GM03348 (cell line): ENCODE measurements at places on chromosomes 13 and 19.

DNA sequence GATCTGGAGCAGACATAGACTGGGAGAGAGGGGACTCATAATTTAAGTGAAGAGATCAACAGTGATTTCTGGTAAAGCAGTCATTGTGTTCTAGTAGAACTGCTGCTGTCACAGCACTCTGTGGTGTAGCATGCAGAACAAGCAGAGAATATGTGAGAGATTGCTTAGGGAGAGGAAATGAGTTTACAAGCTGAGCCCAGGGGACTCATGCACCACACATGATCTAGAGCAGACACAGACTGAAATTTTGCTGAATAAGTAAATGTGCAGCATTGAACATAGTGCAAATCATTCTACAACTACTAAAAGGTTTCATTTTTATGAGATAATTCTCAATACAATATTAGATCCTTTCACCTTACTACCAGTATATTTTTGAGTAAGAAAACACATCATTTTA lies 125.7 kb downstream of the MYO16 start:
- DNase-seq, result no peak

- DNase-seq, result no peak
Measured at GRCh38 chr19:42096255-42096837, 20.4 kb downstream of the ZNF574 start.

GRCh38 chr19:3611841-3612240 lies 5.2 kb upstream of the TBXA2R start:
- DNase-seq, result no peak

- no peak for DNase-seq
Measured at GRCh38 chr13:62432906-62433305, 1017.3 kb upstream of the PCDH20 start.

- DNase-seq, result no peak
Measured at GRCh38 chr13:72570019-72570418, 157.4 kb downstream of the MZT1 start.

- peak; percentile 91 for DNase-seq
Measured at GRCh38 chr13:99916366-99917103, 55.0 kb downstream of the ZIC5 start.

DNA sequence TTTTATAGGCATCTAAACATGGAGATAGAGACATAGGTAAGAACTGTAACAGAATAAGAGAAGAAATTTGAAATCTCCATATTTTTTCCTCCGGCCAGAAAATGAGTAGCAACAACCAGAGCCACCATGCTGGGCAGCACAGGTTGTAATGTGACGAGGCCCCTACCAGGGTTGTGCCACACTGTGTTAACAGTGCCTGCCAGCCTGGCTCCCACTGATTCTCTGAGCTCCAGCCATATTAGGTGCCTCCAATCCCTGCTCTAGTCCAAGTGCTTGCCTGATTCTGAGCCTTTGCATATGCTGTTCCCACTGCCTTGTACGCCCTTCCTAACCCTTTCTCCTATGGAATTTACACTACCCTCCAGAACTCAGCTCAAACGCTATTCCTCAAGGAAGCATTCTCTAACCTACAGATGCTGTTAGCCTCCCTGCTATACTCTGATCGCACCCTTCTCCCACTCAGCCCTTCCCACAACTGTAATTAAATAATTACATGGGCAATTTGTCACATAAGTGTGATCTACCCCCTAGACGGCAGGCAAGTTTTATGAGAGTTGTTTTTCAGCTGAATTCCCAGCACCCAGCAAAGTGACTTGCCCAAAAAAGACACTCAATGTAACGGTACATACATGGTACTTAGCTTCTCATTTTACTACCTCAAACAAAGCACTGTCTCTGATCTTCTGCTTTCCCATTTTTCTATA lies 37.6 kb upstream of the STARD13 start:
- DNase-seq, result no peak

GRCh38 chr19:40800997-40801377 lies 2.0 kb downstream of the EGLN2 start:
- DNase-seq, result no peak

DNA sequence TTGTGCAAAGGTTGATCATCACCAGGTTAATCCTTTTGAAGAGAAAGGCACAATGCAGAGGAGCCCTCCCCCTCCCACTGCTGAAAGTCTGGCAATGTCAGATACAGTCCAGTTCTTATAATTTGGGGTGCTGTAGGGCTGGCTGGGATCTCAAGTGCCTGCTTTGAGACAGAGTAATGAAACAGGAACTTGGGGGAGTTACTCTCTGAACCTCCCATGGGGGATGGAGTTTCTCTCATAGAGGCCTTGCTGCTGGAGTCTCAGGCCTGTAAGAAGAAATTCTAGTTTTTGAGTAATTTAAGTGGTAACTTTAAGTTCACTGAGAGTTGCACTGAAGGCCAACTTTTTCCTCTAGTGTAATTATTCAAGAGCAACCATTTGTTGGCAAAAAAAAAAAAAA lies 410.5 kb downstream of the KCNRG start:
- no peak for DNase-seq

- no peak for DNase-seq
Measured at GRCh38 chr13:70529652-70530051, 421.4 kb upstream of the KLHL1 start.

GRCh38 chr13:95349267-95349666 lies 48.0 kb upstream of the ABCC4 start:
- DNase-seq, result no peak

- DNase-seq, result peak; percentile 18
Measured at GRCh38 chr13:72983085-72983768, 75.6 kb upstream of the KLF5 start.

- DNase-seq, result no peak
Measured at GRCh38 chr13:40922437-40923040, 96.6 kb downstream of the ELF1 start.

GRCh38 chr19:51079481-51080110 lies 3.1 kb downstream of the KLK14 start:
- no peak for DNase-seq

DNA sequence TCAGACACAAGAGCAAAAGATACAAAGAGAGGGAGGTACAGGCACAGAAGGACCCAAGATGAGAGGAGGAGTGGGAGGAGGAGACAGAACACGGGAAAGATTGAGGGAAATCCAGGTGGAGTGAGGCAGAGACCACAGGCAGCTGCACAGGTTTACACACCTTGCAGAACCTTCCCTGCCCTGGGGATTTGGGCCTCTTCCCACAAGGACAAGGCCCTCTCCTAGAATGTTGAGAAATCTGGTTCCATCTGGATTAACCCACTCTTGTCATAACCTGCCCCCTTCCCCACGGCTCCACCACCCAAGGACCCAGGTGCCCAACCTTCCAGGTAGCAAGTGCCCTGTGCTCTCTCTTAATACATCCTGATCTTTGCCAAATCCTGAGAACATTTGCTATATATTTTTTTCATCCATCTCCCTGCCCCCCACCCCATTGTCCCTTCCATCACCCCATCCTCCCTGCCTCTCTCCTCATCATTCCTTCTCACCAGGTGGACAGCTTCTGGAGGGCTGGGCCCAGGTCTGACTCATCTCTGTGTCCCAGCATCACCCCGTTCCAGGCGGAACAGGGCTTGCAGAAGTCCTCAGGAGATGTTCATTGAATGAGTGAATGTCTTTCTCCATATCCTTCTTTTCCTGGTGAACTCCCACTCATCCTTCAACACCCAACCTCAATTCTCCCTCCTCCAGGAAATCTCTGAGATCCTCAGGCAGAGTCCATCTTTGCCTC lies 8.8 kb upstream of the KLK8 start:
- DNase-seq, result no peak

DNA sequence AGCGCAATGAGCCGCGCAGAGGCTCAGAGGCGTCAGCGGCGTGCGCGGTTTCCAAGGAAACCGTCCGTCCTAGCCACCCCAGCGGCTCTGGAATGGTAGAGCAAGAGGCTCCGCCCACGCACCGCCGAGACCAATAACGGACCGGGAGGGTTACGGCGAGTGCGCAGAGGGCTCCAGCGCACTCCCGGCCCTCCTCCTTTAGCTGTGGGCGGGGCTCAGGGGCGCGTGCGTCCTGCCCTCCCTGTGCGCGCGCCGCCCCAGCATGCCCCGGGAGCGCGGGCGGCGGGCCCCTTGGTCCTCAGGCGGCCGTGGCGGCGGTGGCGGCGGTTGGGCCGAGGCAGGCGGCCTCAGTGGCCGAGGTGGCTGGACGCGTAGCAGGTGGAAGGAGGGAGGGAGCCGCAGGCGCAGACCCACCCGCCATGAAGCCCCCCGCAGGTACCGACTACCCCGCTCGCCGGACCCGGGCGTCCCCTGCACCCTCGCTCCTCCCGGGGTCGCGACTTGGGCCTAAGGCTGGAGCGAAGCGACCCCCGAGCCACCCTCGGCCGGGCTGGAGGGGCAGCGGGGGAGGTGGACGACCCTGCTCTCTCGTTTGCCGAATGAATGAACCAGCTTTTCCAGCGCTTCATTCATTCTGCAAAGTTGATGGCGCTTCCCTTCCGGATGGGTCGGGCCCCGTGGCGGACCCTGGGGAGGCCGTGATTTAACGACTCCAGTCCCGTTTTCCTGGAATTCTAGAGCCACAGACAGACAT lies at the start of gene THOP1:
THOP1 (plus strand) TSS at position 260 of the 754 bp plus-strand sequence; CDS start at position 420, 160 bp downstream.
- peak; percentile 100 for DNase-seq

DNA sequence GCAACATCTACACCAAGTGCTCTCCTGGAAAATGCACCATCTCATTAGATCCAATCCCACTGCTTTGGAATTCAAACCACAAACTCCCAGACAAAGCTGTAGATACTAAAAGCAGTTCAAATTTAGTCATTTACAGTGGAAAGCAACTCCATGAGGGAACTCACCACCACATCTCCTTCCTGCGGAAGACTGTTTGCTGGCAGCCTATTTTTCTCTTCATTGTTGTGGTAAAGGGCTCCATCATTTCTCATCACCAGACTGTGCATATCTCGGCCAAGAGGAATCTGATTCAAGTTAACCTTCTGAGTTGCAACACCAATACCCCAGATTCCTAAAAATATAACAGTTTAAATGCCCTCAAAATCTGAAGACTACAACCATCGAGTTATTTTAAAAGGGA lies 8.4 kb downstream of the SPRYD7 start:
- peak; percentile 78 for DNase-seq

DNA sequence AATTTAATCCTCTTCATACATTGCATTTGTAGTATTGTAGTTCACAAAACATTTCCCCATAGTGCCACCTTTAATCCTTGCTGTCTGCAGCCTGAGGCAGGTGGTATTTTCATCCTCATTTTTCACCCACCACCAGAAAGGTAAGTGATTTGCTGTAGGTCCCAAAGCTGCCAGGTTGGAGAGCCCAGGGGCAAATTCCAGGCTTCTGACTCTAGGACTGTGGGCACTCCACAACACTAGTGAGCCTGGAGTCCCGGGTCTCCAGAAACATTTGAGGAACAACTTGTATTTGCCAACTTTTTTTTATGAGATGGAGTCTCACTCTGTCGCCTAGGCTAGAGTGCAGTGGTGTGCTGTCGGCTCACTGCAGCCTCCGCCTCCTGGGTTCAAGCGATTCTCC lies 6.2 kb downstream of the ILF3 start:
- no peak for DNase-seq

DNA sequence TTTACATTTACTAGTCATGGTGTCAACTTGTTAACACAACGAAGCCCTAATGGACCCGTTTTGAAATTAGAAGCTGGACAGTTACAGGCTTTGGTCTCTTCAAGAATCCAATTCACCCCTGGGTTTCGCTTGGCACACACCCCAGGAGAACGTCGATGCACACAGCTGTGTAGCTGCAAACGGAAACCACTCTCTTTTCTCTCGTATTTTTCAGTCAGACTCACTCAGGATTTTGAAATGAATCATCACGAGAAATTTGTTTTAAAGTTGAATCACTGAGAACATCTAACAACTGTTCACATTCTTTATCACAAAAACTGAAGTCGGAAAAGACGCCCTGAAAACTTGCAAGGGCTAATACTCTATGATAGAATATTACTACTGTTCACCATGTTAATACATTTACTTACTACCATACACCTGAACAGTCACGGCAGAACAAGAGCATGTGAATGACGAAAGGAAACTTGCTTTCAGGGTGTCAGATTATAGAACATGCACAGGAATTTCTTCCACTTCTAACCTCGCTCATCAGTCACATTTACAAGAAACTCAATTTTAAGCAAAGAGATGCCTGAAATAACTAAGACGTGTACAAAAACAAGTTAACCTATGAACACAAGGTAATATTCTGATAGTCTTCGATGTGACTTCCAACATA lies 4.7 kb downstream of the PNMA8A start:
- DNase-seq, result peak; percentile 87

GRCh38 chr13:97629601-97630272 lies 195.8 kb downstream of the RAP2A start:
- DNase-seq, result no peak

DNA sequence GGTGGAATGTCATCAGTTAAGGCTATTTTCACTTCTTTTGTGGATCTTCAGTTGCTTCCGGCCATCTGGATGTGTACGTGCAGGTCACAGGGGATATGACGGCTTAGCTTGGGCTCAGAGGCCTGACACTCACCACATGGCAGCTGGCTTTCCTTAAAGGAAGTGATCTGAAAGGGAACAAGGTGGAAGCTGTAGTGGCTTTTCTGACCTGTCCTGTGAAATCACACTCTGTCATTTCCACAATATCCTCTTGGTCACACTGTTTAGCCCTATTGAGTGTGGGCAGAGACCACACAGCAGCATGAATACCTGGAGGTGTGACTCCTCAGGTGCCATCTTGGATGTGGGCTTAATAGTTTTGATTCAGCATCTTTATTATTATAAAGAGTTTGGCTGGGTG lies 4.5 kb upstream of the BAX start:
- no peak for DNase-seq

GRCh38 chr13:31172001-31172400 lies 10.3 kb upstream of the HSPH1 start:
- no peak for DNase-seq

- DNase-seq, result no peak
Measured at GRCh38 chr13:45592758-45593157, 22.8 kb downstream of the ERICH6B start.

- peak; percentile 72 for DNase-seq
Measured at GRCh38 chr13:23621316-23621645, 51.1 kb downstream of the TNFRSF19 start.

DNA sequence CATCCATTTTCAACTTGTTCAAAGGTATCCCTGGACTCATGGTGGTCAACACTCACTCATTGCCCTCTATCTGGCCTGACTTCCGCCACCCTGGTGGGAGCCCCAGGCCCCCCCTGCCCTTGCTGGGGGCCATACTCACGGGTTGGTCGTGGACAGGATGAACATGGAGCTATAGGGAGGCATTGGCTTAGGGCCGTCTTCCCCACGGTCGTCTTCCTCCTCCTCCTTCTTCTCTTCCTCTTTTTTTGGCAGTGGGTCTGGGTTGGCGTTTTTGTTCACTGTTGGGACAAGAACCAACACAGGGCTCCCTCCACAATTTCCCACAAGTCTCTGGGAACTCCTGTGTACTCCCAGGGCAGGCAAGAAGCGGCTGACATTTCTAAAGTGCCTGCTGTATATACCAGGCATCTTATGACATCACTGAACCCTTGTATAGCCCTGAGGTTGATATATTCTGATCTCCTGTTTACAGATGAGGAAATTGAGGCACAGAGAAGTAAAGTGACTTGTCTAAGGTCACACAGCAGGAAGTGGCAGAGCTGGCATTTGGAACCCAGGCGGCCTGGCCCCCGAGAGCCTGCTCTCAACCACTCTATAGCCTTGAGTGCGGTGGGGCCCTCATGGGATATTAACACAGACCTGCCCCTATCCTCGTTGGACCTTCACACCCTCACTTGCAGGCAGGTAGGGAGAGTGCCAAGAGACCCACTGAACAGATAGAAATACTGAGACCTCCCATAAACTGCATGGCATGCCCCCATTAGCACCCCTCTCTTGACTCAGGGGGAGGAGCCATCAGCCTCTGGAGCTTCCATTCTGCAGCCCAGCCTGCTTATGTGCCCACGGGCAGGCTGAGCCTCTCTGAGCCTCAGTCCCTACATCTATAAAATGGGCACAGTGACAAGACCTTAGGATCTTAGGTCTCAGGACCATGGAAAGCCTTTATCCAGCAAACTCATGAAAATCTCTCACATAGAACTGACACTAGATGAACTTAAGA lies 135.0 kb downstream of the IER2 start:
- no peak for DNase-seq
